ENCODE measurements at places on chromosomes 1 and 21.

DNA sequence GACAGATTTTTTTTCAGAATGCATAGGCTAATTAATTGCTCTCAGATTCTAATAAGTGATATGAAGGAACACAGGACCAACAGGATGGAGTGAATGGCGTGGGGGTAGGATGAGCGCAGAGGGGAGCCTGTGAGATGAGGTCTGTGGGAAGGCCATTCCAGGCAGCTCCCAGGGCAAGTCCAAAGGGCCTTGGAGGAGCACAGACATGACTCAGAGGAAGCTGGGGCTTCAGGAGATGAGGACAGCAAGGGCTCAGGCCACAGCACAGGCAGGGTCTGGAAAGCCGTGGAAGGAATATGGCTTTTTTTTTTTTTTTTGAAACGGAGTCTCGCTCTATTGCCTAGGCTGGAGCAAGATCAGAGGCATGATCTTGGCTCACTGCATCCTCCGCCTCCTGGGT lies 35.1 kb downstream of the FMN2 start:
- no peak for DNase-seq

- DNase-seq, result no peak
These were observed 32.1 kb downstream of the GRHL3 start for GRCh38 chr1:24351247-24351646.

DNA sequence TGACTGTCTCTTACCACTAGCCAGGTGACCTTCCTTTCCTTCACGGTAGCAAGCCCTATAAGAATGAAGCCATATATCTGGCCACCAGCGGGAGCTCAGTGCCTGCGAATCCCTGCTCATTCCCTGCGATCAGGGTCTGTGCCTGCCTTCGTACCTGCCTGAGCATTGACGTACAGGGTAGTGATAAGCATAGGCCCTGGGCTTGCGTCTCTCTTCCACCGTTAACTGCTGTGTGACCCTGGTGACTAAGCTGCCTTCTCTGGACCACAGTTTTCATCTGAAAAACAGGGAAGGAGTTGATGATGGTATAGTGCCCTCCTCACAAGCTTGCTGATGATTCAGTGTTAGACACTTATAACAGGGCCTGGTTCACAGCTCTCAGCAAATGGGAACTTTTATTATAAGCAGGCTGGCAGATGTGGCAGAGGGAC lies 4.1 kb downstream of the ZC3H12A start:
- no peak for DNase-seq

- no peak for DNase-seq
These were observed 43.0 kb downstream of the EVA1C start for GRCh38 chr21:32455548-32455947.

DNA sequence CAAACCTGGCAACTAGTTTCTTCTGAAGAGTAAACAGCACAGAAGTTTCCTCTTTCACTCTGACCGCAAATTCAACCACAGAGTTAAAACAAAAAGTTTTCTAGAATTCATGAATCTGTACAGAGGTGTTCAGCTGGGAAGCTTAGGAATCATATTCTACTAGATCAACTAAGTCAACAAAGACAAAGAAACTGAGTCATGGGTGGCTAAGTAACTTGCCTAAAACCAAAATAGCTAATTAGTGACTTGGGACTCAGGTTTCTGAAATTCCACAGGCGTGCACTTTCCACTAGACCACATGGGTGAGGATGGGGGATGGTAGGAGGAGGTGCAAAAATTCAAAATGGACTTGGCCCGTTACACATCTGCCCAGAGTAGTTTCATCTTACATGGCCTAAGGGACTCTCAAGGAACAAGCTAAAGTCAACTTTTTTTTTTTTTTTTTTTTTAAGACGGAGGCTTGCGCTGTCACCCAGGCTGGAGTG lies 25.8 kb downstream of the PTPN14 start:
- DNase-seq, result no peak

- no peak for DNase-seq
These were observed 2.2 kb downstream of the SPATA6 start for GRCh38 chr1:48469616-48470480.

DNA sequence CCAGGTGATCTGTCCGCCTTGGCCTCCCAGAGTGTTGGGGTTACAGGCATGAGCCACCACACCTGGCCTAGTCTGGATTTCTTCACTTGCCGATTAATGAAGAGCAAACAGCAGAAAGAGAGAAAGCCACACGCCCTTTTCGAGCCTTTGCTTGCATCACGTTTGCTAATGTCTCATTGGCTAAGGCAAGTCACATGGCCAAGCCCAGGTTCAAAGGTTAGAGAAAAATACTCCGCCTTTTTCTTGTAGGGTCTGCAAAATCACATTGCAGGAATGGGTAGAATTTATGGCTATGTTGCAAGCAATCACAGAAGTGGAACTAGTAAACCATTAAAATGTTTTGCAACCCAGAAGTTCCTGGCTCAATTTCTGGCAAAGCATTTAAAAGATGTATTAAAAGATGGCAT lies 26.8 kb upstream of the BACH1 start:
- DNase-seq, result no peak

DNA sequence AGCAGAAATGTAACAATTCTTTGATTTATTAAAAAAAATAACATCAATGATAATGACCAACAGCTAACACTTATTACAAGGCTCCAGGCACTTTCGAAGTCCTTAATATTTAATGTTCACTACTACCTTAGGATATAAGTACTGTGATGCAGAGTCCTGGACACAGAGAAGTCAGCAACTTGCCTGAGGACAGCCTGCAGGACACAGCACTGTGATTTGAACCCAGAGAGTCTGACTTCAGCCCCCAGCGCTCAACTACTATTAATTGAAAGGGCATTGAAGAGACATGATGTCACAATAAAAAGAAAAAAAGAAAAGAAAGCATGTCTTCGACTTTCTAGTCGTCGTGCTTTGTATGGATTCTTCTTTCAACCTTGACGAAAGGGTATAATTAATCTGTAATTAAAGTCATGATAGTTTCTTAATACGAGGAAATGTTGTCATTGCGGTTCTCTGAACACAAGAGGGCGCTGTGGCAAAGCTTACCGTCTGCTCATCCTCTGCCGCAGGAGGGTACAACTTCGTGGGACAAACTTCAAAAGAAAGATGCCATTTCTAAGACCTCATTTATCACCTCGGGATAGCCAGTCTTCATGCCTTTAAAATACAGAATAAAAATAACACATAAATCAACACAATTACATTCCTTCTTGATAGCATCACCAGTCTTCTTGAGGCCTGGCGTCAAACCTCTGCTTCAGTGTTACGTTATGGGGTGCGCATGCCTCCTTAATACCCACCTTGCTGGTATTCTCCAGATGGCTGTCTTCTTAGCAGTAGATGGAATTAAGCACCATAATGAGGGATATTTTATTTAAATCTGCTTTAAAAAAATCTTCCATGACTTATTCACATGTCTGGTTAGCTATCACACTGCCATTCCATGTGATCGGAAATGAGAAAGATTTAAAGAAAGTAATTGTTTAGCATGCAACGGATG lies 240.1 kb downstream of the DISC1 start:
- peak; percentile 50 for DNase-seq

- DNase-seq, result no peak
These were observed 6.9 kb downstream of the ETV3 start for GRCh38 chr1:157131281-157131680.

- DNase-seq, result no peak
These were observed 208.7 kb downstream of the HLX start for GRCh38 chr1:221087919-221088318.

- no peak for DNase-seq
These were observed 640.6 kb downstream of the PTPRU start for GRCh38 chr1:29876902-29877301.

- no peak for DNase-seq
These were observed 107.7 kb upstream of the VANGL1 start for GRCh38 chr1:115534106-115534505.

GRCh38 chr1:107682467-107682866 lies 282.5 kb downstream of the VAV3 start:
- DNase-seq, result no peak

GRCh38 chr1:29633771-29634170 lies 397.4 kb downstream of the PTPRU start:
- DNase-seq, result no peak

GRCh38 chr1:79775402-79775801 lies 768.9 kb upstream of the ADGRL4 start:
- no peak for DNase-seq

DNA sequence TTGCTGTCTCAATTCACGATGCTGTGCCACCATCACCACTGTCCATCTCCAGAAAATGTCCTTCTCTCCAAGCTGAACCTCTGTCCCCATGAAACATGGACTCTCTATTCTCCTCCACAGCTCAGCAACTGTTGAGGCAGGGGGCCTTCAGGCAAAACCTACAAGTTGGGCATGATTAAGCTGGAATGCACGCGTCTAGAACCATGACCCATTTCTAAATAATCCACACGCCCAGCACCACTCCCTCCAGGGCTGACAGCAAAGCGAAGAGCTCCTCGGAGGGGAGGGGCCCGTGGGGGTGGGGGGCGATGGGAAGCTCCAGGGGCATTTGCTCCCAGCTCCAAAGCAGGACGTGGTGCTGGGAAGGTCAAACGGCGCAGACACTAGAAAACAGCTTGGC lies 3.3 kb upstream of the HES5 start:
- no peak for DNase-seq

DNA sequence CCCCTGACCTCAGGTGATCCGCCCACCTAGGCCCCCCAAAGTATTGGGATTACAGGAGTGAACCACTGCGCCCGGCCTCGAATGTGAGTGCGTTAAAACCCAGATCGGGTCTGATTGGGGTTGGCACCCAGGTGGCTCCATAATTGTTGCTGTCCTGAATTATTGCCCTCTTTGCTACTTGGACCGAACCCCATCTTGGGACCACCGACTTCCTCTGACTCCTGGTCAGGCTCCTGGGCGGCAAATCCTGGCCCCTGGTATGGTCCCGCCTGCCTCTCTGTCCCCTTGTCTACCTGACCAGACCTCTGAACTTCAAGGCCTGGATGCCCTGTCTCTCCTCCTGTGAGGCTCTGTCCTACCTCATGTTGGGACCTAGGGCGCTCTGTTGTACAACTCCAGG lies 32.8 kb downstream of the L1TD1 start:
- no peak for DNase-seq

GRCh38 chr1:56235909-56236510 lies 343.4 kb downstream of the PLPP3 start:
- DNase-seq, result no peak

DNA sequence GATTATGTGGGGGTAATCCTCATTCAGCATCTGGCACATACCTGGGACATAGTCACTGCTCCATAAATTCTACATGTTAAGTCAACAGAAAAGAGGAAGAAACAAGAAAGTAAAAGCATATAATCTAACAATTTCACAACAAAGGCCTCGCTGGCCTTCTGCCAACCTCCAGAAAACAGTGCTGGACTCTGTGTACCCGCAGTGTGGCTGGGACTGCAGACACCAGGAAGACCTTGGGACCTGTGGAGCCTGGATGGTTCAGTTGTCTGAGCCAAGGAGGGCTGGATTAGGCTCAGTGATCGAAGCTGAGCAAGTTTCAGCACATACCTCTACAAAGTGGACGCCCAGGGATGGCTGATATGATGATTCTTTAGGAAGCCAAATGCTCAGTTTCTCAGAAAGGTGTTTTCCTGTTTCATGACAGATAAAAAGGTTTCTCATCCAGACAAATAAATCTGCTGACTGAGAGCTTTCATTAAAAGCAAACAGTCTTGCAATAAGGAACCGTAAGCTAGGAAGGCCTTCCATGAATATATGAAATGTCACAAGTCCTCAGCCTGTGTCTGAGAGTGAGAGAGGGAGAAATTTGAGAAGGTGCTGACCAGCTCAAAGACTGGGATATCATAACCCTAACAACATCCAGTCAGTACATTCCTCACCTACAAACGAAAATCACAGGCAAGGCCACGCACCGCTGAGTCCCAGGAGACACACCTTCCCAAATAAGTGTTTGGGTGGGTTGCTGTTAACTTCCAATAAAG lies 48.4 kb downstream of the CAPZB start:
- no peak for DNase-seq

DNA sequence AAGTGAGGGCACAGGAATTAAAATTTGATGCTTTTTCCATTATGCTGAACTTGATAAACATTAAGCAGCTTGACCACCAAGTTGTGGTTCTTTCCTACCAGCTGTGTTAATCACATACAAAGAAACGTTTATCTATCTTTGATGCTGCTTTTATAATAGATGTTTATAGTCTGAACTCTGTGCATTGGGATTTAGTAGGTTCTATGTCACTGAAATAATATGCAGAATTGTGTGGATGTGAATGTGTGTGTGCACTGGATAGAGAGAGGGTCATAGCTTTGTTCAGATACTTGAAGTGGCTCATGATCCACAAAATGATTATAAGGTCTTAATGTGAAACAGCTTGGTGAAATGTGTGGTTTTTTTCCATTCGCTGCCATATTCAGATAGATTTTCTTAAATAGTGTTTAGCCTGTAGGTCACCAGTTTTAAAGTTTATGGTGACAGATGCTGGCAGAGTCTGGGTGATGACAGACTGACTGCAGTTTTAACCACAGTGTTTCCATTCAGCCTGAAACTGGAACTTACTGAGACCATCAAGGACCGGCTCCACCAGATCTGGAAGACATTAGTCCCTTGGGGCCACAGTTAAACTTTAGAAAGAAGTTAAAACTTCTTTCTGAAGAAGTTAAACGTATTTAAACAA lies 10.2 kb downstream of the DDI2 start:
- no peak for DNase-seq

DNA sequence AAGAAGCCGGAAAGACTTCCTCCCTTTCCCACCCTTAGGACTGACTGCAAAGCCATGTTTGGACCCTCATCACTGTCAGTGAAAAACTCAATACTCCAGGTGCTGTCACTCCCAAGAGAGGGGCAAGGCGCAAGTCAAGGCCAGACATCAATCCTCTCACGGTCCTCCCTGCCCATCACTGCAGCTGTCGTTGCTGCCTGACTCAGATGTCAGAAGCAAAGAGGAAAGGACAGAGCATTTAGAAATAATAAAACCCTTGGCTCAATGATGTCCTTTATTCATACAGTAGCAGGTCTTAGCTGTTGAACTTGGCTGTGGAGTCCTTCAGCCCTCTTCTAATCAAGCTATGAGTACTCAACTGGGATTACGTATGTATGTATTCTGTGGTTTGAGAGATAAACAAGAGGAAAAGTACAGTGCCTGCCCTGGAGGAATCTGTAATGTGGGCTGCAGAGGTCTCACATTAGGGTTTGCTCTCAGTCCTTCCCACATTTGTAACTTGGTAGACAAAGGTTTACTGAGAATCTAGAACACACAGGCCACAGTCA lies 13.5 kb downstream of the SUSD4 start:
- DNase-seq, result no peak

DNA sequence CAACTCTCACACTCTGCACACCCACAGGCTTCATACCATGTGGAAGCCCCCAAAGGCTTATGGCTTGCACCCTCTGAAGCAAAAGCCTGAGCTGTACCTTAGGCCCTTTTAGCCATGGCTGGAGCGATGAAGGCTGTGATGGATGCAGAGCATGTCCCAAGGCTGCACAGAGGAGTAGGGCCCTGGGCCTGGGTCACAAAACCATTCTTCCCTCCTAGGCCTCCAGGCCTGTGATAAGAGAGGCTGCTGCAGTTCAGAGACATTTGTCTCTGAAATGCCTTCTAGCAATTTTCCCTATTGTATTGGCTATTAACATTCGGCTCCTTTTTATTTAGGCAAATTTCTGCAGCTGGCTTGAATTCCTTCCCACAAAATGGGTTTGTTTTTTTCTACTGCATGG lies 1707.7 kb downstream of the MRPL39 start:
- no peak for DNase-seq

- DNase-seq, result no peak
These were observed 35.9 kb upstream of the CAMK1G start for GRCh38 chr1:209547626-209548025.

GRCh38 chr1:220746851-220747250 lies 1.3 kb upstream of the MTARC2 start:
- DNase-seq, result no peak
